Fibroblast of skin of abdomen (primary cell): ENCODE measurements at places on chromosomes 4 and X.

DNA sequence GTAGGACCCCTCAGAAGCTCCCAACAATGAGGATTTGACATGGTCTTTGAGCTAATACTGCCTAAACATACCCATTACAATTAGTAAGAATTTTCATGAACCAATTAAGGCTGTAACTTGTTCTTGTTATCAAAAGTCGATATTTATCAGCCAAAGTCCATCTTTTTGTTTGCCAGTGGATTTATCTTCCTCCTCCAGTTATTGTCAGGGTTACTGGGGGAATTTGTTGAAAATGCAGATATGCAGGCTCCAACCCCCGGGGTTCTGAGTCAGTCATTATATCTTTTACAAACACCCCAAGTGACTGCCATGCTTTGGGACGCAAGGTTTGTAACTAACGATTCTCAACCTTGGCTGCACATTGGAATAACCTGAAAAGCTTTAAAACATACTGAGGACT, 338.8 kb upstream of the PPARGC1A start:
- no peak for DNase-seq

GRCh38 chr4:46179356-46179755, 55.5 kb upstream of the GABRG1 start:
- DNase-seq = no peak

GRCh38 chr4:112060212-112060611, 85.0 kb upstream of the FAM241A start:
- DNase-seq = peak; percentile 41

- DNase-seq = no peak
Observed at GRCh38 chr4:78068481-78068880, 11.4 kb downstream of the FRAS1 start.

DNA sequence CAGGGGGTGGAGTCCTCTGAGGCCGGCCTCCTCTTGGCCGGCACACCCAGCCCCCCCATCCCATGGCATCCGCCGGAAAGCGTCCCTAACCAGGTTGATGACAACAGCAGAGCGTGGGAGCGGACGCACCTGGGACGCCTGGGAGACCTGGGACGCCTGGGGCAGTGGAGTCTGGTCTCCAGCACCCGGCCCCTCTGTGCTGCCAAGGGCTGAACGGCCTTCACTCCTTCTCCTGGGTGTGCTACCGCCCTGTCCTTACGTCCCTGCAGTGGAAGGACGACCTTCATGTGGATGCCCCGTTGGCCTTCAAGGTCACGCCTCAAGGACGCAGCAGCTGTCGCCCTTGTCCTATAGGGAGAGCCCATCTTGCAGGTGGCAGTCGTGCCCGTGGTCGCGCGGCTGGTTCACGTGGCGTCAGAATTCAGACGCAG, 26.9 kb downstream of the NKX1-1 start:
- DNase-seq = no peak

GRCh38 chr4:54400802-54401201, 171.7 kb downstream of the PDGFRA start:
- peak; percentile 74 for DNase-seq

GRCh38 chr4:38034986-38035882, 75.0 kb downstream of the PTTG2 start:
- peak; percentile 64 for DNase-seq

GRCh38 chr4:184382189-184382846, 92.0 kb downstream of the IRF2 start:
- no peak for DNase-seq

- peak; percentile 72 for DNase-seq
Observed at GRCh38 chr4:17447675-17448298, 64.1 kb downstream of the QDPR start.
